ENCODE measurements at places on chromosomes 3 and 15.
A peak's percentile ranks its signal among the peaks of the same experiment; 100 is the strongest.

DNA sequence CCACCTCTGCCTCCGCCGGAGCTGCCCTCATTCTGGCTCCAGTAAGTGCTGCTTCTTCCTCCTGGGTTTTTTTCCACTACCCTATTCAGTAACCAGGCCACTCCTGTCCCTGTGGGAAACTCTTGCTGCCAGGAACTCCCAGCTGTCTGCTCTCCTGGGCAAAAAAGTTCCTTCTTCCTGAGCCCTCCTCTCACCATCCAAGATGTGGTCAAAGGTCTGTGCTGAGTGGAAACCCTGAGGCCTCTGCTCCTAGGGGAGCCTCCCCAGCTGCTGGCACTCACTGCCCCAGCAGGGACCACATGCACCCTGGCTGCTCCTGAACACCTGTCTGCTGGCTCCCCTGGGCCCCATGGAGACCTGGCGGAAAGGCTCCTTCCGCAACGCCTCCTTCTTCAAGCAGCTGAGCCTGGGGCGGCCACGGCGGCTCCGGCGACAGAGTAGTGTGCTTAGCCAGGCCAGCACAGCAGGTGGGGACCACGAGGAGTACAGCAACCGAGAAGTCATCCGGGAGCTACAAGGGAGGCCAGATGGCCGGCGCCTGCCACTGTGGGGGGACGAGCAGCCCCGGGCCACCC, 454 bp downstream of the C15orf62 start:
- DNase-seq: no peak

DNA sequence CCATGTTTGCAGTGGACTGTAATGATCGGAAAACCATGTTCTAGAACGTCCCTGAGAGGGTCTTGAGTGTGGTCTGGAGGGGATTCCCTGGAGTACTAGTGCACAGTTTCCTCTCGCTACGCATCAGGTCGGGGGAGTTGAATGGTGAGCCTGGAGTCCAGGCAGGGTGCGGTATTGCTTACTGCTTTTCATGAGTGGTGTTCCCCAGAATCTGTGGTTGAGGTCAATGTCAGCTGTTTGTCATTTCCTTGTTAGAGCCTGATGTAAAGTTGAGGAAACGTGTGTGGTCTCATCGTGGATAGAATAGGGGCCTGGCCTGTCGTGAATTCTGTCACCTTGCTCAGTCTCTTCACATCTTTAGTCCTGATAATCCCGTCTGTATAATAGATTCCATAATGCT, 328.2 kb upstream of the LRRFIP2 start:
- DNase-seq: no peak

- peak; percentile 76 for DNase-seq
These were observed 4.5 kb downstream of the AMIGO3 start for GRCh38 chr3:49714728-49715550.

GRCh38 chr3:172520301-172520831, 2.9 kb downstream of the TNFSF10 start:
- no peak for DNase-seq

GRCh38 chr15:70083946-70084345, 13.8 kb downstream of the TLE3 start:
- DNase-seq: no peak

- DNase-seq: peak; percentile 68
These were observed 2.2 kb upstream of the MEIS2 start for GRCh38 chr15:37102305-37103162.

DNA sequence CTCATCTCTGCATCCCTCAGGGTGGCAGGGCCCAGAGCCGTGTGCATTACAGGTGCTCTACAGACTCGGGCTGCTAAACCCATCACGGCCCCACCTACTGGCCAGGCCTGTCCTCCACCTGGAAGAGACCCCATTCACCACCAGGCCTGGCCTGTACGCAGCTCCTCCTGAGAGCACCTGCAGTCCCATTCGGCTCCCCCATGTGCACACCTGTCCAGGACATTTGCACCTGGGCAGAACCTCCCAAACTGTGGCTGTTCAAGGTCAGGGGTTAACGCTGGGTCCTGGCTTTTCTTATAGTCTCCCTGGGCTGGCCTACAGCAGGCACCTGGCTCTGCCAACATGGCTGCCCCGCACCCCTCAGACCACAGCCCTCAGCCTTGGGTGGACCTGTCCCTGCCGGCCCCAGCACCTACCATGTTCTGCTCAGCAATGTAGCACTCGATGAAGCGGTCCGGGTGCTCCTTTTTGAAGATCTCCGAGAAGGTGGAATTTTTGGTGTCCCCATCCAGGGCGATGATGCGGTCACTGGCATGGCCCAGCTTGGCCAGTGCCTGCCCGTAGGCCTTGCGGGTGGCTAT, 25.7 kb downstream of the TKT start:
- DNase-seq: no peak

DNA sequence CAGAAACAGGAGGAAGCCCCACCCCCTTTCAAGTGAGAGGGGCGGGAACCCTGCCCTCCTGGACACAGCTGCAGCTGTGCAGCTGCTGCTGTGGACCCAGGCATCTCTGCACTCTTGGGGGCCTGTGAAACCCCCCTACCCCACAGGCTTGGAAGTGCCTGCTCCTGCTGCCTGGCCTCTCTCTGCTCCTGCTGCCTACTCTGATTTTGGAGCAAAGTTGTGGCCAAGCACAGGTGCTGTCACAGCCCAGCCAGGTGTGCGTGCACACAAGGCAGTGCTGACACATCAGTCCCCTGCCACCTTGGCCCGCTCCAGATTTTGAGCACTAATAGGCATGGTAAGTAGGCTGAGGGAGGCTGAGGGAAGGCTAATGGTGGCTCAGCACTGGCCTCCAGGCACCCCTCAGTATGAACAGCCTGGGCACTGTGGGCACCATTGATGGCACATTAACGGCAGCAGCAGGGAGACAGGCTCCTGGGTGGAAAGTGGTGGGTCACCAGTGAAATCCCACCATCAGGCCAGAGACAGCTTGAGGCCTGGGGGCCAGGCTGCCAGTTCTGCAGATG, 890.9 kb downstream of the GBE1 start:
- DNase-seq: peak; percentile 63

GRCh38 chr15:100338971-100339444, 2.8 kb downstream of the ADAMTS17 start:
- peak; percentile 52 for DNase-seq

- no peak for DNase-seq
These were observed 56.2 kb downstream of the AAGAB start for GRCh38 chr15:67198157-67198754.

DNA sequence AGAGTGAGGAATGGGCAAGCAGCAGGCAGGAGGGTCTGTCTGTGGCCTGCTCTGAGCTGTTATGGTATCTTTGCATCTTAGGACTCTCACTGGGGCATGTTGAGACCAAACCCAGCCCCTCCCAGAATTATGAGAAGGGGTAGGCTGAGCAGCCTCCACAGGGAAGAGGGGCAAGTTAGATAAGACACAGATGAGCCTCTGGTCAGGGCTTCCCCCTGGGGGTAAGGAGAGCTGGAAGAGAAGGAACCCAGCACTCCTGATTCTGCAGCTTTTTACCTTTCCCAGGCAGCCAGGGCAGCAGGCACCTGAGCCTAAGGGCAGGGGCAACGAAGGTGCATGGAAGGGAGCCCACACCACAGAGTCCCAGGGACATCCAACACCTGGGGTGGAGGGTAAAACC, 19.3 kb downstream of the DUOX1 start:
- no peak for DNase-seq

- no peak for DNase-seq
These were observed 101.3 kb upstream of the DPH6 start for GRCh38 chr15:35647303-35647702.

GRCh38 chr3:195718477-195718984, 2.2 kb upstream of the MUC20 start:
- DNase-seq: no peak

GRCh38 chr15:40289140-40289775, 6.4 kb upstream of the ANKRD63 start:
- DNase-seq: no peak

DNA sequence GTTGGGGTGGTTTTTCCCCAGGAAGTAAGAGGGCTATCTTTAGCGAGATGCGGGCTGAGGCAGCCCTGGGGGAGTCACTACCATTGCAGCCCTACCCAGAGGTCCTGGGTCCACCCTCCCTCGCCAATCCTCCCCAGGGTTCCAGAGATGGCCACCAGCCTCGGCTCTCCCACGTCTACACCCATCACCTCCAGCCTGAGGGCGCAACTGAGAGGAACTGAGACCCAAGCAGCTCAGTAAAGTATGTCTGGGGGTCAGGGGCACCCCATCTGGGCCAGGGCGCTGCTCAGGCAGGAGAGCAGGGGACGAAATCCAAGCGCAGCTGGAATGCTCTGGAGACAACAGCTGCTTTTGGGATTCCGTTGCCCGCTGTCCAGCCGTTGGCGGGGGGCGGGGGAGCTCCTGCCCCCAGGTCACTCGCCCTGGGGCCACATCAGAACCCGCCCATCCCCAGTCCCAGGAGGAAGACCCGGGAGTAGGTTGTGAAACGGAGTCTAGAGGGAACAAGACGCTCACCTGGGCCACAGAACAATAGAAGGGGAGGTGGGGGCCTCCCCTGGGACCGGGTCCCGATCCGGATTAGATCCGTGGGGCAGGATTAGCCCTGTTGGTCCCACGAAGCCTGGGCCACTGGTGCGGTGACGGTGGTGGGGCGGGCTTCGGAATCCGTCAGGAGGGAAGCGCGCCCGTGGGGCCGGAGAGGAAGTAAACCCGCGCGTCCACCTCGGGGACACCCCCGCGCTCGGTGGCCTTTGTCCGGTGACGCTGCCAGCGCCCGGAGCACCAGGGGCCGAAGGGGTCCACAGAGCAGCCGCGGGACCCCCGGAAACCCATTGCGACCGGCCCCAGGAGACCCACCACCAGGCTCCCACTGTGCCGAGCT, 1.4 kb upstream of the NDUFAF3 start:
- DNase-seq: peak; percentile 88

GRCh38 chr15:43896543-43896942, 69.7 kb downstream of the WDR76 start:
- DNase-seq: no peak

DNA sequence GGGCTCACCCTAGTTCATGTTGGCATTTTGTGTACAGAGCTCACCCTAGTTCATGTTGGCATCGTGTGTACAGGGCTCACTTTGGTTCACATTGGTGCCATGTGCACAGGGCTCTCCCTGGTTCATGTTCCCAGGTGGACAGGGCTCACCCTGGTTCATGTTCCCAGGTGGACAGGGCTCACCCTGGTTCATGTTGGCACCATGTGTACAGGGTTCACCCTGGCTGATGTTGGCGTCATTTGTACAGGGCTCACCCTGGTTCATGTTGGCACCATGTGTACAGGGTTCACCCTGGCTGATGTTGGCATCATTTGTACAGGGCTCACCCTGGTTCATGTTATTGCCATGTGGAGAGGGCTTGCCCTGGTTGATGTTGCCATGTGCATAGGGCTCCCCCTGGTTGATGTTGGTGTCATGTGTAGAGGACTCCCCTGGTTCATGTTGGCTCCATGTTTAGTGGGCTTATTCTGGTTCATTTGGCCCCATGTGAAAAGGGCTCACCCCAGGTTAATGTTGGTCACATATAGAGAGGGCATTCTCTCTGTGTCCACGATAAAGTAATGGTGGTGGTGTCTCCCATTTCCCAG, 31.7 kb upstream of the NR2C2 start:
- no peak for DNase-seq

- peak; percentile 70 for DNase-seq
These were observed at the start of gene IRAK2 for GRCh38 chr3:10164546-10165393. Gene IRAK2 (plus strand): TSS chr3:10164919. CDS start chr3:10164955, 36 bp downstream.

DNA sequence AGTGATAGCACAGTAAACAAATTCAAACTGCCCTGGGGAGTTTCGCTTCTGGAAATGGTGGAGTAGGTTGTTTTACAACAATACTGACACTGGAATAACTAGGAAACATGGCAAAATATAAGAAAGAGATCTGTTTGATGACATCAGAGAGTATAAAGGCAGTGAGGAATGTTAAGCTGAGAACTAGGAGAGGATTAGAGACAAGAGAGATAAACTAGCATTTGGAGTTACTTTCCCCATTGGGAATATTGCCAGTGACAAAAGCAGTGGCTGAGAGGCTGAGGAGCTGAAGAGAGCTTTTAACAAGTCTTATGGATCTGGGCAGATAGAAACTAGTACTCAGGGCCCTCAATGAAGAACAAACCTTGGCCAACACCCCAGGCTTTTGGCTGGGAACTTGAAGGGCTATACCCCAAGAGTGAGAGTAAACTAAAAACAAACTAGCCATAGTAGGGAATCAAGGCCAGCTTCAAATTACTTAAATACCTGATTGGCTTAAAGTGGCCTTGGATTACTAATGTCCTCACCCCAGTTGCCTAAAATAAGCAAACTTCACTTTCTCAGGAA, 280.4 kb downstream of the KLF13 start:
- DNase-seq: no peak

DNA sequence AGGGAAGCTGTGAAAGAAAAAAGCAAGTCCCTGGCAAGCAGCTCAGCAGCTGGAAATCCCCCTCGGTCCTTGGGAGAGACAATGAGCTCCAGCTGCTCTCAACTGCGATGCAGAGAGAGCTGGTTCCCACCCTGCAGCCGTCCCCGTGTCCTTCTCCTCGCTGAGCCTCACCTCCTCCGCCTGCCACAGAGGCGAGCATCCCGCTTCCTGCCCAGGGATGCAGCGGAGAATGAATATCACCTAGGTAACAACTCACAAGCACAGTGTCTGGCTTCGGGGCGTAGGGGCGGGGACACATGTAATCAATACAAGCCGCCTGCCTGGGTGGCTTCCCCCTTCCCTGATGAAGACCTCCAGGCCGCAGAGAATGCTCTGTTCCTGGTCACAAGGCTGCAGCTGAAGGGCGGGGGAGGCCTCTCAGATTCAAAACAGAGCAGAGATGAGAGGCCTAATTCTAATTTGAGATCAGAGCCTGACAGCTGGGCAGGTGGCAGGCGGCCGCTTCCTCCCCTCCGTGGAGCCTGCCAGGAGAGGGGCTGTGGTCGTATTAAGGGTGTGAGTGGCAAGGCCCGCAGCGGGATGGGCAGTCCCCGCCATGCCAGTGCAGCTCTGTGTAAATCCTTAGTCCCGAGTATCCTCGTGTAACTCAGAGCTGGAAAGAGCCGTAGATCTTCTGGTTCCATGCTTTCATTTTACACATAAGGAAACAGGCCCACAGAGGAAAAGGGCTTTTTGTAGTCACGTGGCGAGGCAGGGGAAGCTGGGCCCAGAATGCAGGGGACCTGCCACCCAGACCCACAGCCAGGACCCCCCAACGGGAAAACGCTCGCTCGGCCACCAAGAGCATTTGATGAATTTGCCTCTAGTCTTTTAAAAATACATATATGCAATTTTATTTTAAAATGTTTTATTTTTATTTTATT, 24.3 kb downstream of the ZDHHC19 start:
- peak; percentile 62 for DNase-seq

GRCh38 chr3:158354713-158355112, 216.3 kb upstream of the MLF1 start:
- no peak for DNase-seq

- DNase-seq: no peak
These were observed 789.0 kb upstream of the ROBO1 start for GRCh38 chr3:80556763-80557162.

DNA sequence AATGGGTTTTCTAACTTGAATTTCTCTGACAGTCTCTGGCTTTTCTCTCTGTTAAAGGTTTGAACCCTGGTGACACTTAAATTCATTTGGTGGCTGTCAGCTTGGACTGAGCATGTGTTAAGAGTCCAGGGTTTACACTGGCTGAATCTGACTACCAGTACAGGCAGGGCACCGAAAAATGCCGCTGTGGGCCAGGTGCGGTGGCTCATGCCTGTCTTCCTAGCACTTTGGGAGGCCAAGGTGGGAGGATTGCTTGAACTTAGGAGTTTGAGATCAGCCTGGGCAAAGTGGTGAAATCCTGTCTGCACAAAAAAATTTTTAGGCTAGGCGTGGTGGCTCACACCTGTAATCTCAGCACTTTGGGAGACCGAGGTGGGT, 1.8 kb downstream of the MANF start:
- DNase-seq: no peak

All from posterior cingulate gyrus (tissue), 11 donors.